Activated naive CD4-positive, alpha-beta T cell (primary cell): ENCODE measurements at places on chromosomes 11 and 22.

DNA sequence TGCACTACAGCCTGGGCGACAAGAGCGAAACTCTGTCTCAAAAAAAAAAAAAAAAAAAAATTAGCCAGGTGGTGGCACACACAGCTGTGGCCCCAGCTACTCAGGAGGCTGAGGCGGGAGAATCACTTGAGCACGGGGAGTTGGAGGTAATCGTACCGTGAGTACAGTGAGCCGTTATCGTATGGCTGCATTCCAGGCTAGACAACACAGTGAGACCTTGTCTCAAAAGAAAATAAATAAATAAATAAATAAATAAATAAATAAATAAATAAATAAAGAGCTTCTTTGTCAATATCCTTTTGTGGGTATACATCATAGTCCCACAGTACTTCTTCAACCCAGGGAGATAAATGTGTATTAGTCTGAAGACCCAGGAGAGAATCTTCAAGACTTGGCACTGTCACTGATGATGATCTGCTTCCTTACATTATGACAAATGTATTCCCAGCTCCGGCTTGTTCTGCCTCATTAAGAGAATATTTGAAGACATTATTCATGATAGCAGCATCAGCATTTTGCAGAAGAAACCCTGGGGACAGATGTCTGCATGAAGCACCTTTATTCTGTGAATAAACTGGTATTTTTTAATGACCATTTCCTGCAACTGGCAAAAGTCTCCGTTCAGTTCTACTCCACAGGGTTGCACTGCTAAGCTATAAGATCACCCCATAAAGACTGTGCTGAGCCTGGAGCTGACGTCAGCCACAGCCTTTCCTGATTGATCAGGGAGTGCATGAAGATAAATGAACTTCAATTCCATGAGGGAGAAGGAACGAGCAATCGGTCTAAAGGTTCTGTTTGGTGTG lies 1.6 kb upstream of the ACY3 start:
- DNase-seq: no peak

DNA sequence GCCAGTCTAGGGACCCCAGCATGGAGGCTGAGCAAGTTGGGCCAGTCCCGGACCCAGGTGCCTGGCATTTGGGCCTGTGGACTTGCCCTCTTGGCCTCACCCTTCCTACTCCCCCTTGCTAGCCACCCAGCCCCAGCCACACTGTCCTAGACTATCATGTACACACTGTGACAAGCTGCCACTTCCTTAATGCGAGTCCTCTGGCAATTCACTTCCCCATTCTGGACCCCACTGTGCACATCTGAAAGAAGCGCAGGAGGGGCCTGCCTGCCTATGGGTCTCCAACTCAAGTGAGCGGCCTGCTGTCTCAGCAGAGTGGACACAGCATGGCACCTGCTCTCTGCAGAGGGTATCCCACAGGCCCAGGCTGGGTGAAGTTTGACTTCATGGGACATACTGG lies 68.5 kb upstream of the LMO1 start:
- DNase-seq: no peak

DNA sequence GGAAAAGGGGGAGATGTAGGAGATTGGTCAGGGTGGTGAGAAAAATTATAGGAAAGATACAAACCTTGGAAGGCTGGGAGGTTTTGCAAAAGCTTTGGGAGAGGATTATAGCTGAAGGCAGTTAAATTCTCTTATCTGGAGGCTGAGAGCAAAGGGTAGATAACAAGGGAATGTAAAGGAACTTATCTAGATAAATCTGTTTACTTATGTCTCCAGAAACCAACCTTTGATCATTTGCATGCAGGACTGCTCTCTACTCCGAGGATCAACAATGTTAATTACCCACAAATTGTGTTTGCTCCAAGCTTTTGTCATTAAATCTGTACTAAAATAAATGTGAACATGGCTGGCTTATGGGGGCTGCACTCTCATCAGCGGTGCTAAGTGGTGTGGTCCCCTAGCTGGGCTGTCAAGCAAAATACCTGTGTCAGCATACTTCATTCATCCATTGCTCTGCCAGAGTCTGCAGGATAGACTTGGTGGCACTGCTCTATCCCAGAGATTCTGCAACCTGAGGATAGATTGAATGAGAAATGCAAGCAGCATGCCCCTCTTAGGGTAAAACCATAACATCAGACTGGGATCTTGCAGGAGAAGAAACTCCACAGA lies 1599.2 kb upstream of the TENM4 start:
- no peak for DNase-seq

GRCh38 chr11:128759597-128759996 lies 65.7 kb downstream of the FLI1 start:
- no peak for DNase-seq

GRCh38 chr11:27357250-27357649 lies 5.8 kb downstream of the CCDC34 start:
- DNase-seq: no peak

- no peak for DNase-seq
These were observed 2.0 kb upstream of the SAA1 start for GRCh38 chr11:18264035-18264434.

DNA sequence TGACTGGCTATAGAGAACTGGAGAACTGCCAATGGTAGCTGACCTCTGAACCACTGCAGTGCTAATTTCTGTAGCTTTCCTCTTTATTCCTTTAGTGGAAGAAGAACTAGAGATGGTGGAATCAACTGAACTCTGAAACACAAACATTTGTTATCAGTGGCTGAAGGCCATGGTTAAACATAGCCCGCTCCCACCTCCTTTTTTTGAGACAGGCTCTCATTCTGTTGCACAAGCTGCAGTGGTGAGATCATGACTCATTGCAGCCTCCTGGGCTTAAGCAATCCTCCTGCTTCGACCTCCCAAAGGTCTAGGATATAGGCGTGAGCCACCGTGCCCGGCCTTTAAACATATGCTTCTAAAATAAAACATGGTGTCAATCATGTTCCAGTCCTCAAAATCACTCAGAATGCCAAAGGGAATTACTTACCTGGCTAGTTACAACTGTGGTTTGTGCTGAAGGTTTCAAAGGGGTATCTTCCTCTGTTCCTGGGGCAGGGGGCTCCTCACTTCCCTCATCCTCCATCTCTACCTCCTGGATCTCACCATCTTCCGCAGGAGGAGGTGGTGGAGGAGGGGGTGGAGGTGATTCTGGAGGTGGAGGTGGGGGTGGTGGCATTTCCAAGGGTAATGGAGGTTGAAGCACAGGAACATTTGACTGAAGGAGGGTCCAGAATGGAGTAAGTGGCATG lies 9.0 kb upstream of the AGBL2 start:
- no peak for DNase-seq

DNA sequence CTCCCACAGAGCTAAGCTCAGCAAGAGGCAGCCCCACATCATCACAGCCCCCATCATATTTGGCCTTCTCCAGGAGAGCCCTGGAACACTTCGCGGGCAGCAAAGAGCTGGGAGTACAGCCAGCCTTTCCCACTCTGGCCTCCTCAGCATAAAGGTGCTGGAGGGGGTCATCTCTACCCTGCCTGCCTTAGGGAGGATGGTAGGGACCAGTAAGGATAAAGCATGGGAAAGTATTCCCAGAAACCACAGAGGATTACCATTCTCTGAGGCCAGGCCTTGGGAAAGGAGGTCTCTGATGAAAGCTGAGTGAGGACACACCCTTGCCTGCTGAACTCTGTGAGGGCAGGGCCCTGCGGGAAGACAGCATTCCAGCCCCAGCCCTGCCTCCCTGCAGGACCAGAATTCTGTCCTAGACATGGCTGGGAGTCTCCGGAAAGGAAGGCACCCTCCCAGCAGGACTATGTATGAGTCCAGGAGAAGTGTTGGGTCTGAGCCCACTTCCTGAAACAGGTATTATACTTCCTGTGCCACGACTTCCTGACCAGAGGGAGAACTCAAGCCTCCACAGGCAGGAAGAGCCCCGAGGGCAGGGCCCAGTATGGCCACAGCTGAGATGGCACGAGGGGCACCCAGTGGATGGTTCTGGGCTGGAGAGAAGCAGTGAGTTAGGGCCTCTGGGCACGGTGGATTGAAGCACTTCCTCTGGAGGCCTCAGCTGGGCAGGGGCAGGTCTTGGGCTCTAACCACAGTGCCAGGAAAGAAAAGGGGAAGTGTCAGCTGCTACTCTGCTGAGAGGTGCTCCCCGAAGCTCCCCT lies 12.9 kb upstream of the CASTOR1 start:
- no peak for DNase-seq

- no peak for DNase-seq
These were observed 134.4 kb upstream of the SORL1-AS1 start for GRCh38 chr11:121587182-121587581.

- DNase-seq: no peak
These were observed 1.0 kb downstream of the POU2AF3 start for GRCh38 chr11:111299101-111300026.

- DNase-seq: peak; percentile 62
These were observed at the start of gene HMBS for GRCh38 chr11:119084663-119085436. HMBS (plus strand) TSS chr11:119084881; CDS start chr11:119085034, 153 bp downstream.

DNA sequence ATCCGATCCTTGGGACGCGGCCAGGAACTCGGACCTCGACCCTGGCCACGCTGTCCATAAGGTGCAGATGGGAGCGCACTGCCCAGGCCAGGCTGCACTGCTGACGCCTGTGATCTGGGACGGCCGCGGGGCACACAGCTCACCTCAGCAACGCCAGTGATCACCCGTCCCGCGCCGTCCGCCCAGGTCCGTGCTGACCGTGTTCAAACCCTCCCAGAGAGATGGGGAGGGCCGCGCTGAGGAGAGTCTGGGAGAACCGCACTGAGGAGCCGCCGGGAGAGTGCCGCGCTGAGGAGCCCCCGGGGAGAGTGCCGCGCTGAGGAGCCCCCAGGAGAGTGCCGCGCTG lies 636 bp downstream of the KCNQ1OT1 start:
- DNase-seq: no peak

DNA sequence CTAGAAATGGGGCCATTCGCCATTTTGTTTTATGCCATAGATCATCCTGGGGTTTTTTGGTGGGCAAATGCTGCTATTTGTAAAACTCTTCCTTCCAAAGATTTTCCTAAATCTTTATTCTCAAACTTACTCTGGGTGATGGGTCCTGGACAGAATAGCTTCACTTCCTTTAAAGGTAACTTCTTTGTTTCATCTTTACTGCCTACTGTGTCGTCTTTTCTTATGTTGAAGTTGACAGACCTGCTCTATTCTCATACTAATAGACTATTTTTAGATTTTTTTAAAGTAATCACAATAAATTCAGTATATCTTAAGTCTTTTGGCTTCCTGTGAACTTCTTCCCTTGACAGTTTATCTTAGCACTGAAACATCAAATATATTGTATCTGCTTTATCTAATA lies 98.6 kb downstream of the YAP1 start:
- no peak for DNase-seq

DNA sequence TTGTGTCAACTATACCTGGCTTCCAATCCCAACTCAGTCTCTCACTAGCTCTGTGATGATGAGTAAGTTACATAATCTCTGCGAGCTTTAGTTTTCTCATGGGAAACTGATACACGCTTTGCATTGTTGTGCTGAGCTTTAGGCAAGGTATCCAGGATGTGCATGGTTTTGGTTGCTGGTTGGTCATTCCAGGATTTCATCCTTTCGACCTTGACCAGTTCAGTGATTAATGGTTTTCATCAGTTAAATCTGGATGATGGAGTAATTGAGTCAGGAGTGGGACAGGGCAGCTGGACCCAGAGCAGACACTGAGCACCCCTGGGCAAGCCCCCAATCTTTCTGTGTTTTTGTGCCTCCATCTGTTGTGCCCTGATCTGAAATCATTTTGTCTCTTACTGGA lies 417.3 kb upstream of the CADM1 start:
- no peak for DNase-seq

DNA sequence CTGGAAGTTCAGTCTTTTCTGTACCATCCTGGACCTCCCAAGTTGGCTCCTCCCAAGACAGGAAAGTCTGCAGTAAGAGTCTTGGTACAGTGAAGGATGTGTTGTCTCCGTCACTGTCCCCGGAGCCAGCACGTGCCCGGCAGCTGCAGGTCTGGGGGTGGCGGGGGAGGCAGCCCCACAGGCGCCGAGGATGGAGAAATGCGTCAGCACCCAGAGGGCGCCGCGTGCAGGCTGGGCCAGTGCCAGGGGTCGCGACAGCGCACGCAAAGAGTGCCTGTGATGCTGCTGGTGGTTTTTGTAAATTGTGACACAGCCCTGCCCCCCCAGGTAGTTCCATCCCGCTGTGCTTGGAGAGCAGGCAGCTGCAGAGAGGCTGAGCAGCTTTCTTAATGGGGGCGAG lies 1200.5 kb downstream of the BRD1 start:
- no peak for DNase-seq

- DNase-seq: no peak
These were observed 18.8 kb downstream of the XKR3 start for GRCh38 chr22:16806401-16806800.

DNA sequence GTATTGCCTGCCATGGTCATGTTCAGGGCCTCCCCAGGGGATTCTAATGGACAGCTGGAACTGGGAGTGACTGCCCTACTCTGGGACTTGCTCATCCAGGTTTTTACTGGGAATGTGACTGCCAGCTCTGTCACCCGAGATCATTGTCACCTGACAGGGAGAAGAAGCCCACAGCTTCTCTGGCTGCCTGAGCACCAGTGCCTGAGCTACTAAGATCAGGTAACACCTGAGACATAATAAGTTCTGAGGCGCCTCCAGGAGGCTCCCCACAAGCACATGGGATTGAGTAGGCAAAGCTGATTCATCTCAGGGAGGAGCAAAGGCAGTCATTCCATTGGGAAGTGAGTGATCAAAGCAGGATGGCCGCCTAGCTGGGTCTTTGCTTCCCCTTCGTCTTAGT lies 84.2 kb upstream of the GALNT18 start:
- no peak for DNase-seq

- DNase-seq: no peak
These were observed 88.7 kb downstream of the SLC17A6 start for GRCh38 chr11:22426915-22427314.

DNA sequence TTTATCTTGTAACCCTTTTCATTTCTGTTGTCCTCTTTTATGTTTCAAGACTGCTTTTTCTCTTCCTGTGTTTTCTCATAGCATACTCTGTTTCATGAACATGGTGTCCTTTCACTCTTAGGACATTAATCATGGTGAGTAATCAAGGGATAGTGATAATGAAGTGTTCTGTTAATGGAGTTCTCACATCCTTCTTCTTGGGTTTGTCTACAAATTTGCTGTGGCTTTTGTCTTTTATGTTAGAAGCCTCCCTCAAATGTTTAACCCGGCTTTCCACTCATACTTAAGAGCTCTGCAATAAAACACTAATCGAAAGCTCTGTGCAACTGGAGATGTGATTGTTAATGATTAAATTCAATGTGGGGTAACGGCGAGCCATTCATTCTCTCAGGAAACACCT lies 593.6 kb downstream of the NELL1 start:
- no peak for DNase-seq

GRCh38 chr11:3099178-3099577 lies 42.0 kb upstream of the CARS1 start:
- no peak for DNase-seq

- DNase-seq: no peak
These were observed 986 bp downstream of the NLRP10 start for GRCh38 chr11:7964261-7964660.

- DNase-seq: no peak
These were observed 7.1 kb downstream of the LARGE2 start for GRCh38 chr11:45929486-45930030.
